Transverse colon (tissue), 4 donors: ENCODE measurements at places on chromosomes 1 and 21. TPM values are rescaled to one million over a fixed set of nuclear protein-coding genes. Genes with fewer than 3 reads are reported as not detected.
A peak's percentile ranks its signal among the peaks of the same experiment; 100 is the strongest.

DNA sequence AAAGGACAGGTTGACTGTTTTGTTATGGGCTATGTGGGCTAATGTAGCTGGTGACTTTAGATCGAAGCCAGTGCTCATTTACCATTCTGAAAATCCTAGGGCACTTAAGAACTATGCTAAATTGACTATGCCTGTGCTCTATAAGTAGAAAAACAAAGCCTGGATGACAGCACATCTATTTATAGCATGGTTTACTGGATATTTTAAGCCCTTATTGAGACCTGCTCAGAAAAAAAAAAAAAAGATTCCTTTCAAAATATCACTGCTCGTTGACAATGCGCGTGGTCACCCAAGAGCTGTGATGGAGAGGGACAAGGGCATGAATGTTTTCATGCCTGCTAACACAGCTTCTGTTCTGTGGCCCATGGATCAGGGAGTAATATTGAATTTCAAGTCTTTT, 48.1 kb downstream of the CAMSAP2 start:
- DNase-seq: no peak
- H3K27ac ChIP-seq: no peak overlapping the region
- H3K4me3 ChIP-seq: no peak overlapping the region
- no peaks in the 10 kb centered on the region for H3K36me3 ChIP-seq
- no peaks in the 10 kb centered on the region for H3K4me1 ChIP-seq

DNA sequence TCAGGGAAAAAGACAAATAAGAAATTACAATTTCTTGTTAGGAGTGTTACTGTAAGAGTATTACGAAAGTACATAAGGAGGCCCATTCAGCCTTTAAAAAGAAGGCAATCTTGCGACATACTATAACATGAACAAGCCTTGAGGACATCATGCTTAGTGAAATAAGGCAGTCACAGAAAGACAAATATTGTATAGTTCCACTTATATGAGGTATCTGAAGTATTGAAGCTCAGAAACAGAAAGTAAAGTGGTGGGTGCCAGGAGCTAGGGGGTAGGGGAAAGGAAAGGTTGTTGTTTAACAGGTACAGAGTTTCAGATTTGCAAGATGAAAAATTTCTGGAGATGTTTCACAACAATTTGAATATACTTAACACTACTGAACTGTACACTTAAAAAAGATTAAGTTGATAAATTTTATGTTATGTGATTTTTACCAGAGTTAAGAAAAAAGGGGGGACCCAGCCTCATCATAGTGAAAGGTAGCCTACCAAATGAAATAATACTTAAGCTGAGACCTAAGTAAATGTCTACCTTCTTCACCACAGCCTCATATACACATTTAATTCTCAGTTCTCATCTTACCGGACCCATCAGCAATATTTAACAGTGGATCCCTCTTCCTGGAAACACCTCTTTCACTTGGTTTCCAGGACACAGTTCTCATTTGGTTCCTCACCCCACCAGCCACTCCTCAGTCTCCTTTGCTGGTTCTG, 19.5 kb downstream of the USP24 start:
- no peaks in the 10 kb centered on the region for H3K27me3 ChIP-seq
- no peak for DNase-seq
- H3K4me3 ChIP-seq: no peak overlapping the region
- peaks cover 37% of the 10 kb centered on the region for H3K4me1 ChIP-seq
- H3K36me3 ChIP-seq: no peaks in the 10 kb centered on the region

- DNase-seq: no peak
- H3K4me3 ChIP-seq: no peak overlapping the region
- H3K4me1 ChIP-seq: peaks cover 5% of the 10 kb centered on the region
- no peaks in the 10 kb centered on the region for H3K27me3 ChIP-seq
- H3K27ac ChIP-seq: peak overlapping the region; percentile 41
- H3K36me3 ChIP-seq: no peaks in the 10 kb centered on the region
Measured at GRCh38 chr1:171139890-171140289, 45.2 kb upstream of the FMO2 start.

DNA sequence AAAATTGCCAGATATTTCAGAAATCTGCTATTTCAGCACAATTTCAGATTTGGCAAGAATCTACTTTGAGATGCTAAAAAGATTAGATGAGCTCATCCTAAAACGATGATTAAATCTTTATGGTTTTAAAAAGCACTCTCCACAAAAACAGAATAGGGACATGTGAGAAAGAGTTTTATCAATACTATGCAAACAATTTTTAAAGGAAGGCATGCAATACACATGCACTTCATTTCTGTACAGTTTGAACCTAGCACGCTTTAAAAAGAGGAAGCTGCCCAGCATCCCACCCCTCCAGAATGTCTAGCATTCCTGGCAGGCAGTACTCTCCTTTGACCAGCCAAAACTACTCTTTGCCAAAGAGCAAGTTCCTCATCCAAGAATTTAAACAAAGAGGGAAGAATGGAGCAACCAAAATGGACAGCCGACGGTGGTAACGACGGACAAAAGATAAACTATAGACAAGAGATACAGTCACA, 1.3 kb downstream of the ARHGAP29 start:
- H3K4me3 ChIP-seq: peak overlapping the region; percentile 68
- no peaks in the 10 kb centered on the region for H3K36me3 ChIP-seq
- no peaks in the 10 kb centered on the region for H3K4me1 ChIP-seq
- DNase-seq: no peak
- H3K27me3 ChIP-seq: peaks cover 88% of the 10 kb centered on the region

- no peaks in the 10 kb centered on the region for H3K4me1 ChIP-seq
- H3K36me3 ChIP-seq: no peaks in the 10 kb centered on the region
- no peaks in the 10 kb centered on the region for H3K27me3 ChIP-seq
- no peak for DNase-seq
Measured at GRCh38 chr1:156310962-156311361, 11.9 kb upstream of the VHLL start.

- H3K4me1 ChIP-seq: no peaks in the 10 kb centered on the region
- no peak overlapping the region for H3K4me3 ChIP-seq
- H3K36me3 ChIP-seq: no peaks in the 10 kb centered on the region
- no peak overlapping the region for H3K27ac ChIP-seq
- DNase-seq: no peak
Measured at GRCh38 chr1:5638582-5638981, 353.6 kb downstream of the NPHP4 start.

DNA sequence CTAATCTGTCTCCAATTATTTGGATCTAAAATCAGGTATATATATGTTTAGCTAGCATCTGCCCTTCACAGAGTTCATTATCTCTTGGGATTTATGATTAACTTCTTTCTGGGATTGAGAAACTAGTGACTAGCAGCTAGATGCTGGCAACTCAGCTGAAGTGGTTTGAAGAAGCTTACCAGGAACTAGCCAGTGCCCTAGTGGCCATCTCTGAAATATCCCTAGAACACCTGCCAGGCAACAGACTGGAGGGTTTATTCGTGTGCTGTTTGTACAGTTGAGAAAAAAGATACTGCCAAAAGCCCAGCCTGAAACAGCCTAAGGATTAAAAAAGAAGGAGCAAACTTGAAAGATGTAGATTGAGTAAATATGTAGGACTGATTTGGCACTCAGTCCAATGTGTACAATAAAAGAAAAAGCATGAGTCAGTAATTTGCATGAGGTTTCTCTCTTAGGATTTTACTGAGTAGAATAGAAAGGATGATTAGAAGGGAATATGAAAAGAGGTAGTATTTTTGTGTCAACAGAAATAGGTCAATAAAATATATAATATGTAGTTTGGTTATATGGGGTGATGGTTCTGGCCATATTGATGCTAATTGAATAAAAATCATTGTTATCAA, 1144.6 kb upstream of the ADGRL2 start:
- H3K27me3 ChIP-seq: no peaks in the 10 kb centered on the region
- H3K27ac ChIP-seq: no peak overlapping the region
- no peak for DNase-seq
- H3K4me1 ChIP-seq: no peaks in the 10 kb centered on the region

GRCh38 chr21:14383596-14384180, 742 bp upstream of the HSPA13 start:
- peak overlapping the region; percentile 79 for H3K4me3 ChIP-seq
- peak overlapping the region; percentile 92 for H3K27ac ChIP-seq
- no peaks in the 10 kb centered on the region for H3K36me3 ChIP-seq
- no peak for DNase-seq
- peaks cover 17% of the 10 kb centered on the region for H3K4me1 ChIP-seq

GRCh38 chr1:180507795-180508724, 5.7 kb upstream of the ACBD6 start:
- peaks cover 5% of the 10 kb centered on the region for H3K4me1 ChIP-seq
- no peak overlapping the region for H3K27ac ChIP-seq
- DNase-seq: no peak
- no peak overlapping the region for H3K4me3 ChIP-seq

GRCh38 chr21:38925923-38926322, 120.2 kb downstream of the ETS2 start:
- no peaks in the 10 kb centered on the region for H3K27me3 ChIP-seq
- peak; percentile 55 for DNase-seq
- peaks cover 14% of the 10 kb centered on the region for H3K4me1 ChIP-seq
- peak overlapping the region; percentile 71 for H3K27ac ChIP-seq
- no peaks in the 10 kb centered on the region for H3K36me3 ChIP-seq
- H3K4me3 ChIP-seq: peak overlapping the region; percentile 25

GRCh38 chr1:229842302-229843255, 216.5 kb downstream of the URB2 start:
- no peaks in the 10 kb centered on the region for H3K36me3 ChIP-seq
- DNase-seq: no peak
- no peaks in the 10 kb centered on the region for H3K27me3 ChIP-seq
- H3K27ac ChIP-seq: no peak overlapping the region
- H3K4me1 ChIP-seq: peaks cover 31% of the 10 kb centered on the region
- no peak overlapping the region for H3K4me3 ChIP-seq

DNA sequence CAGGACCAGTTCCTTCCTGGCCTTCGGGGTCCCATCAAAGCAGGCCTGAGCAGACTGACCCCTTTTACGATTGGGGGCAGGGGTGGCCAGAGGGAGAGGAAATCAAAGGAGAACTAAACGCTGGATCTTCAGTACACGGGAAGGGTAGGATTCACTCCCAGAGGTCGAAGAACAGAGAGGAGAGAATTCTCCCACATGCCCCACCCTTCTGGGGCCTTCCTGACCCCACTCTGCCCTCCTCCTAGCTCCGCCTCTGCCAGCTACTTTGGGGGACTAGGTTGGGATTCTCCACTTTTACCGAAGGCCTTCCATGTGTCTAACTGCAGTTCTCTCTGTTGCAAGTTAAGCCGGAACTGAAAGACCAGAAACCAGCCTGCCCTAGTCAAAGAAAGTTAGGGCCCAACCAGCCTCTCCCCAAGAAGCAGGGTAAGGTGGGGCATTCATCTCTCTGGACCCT, 654 bp upstream of the ARHGEF2 start:
- H3K36me3 ChIP-seq: no peaks in the 10 kb centered on the region
- H3K4me3 ChIP-seq: peak overlapping the region; percentile 75
- no peaks in the 10 kb centered on the region for H3K27me3 ChIP-seq

The BTBD19 gene
- total RNA-seq: 1.9 TPM

The CFAP74 gene
- not detected for total RNA-seq

The NDC1 gene
- total RNA-seq: 6.0 TPM

The PTGFR gene
- total RNA-seq: 0.82 TPM
